ENCODE measurements at places on chromosomes 6 and 20. TPM values are rescaled to one million over a fixed set of nuclear protein-coding genes. Genes with fewer than 3 reads are reported as not detected.

The RFX6 gene
- total RNA-seq, result 1.7 TPM

The FOXP4 gene
- 53.6 TPM for total RNA-seq

The CRISP2 gene
- not detected for total RNA-seq

The CST7 gene
- 1.8 TPM for total RNA-seq

The RAET1G gene
- total RNA-seq, result 0.89 TPM

GRCh38 chr6:137233911-137234863 is 15.0 kb upstream of the IFNGR1 start:
- DNase-seq, result peak; percentile 64

DNA sequence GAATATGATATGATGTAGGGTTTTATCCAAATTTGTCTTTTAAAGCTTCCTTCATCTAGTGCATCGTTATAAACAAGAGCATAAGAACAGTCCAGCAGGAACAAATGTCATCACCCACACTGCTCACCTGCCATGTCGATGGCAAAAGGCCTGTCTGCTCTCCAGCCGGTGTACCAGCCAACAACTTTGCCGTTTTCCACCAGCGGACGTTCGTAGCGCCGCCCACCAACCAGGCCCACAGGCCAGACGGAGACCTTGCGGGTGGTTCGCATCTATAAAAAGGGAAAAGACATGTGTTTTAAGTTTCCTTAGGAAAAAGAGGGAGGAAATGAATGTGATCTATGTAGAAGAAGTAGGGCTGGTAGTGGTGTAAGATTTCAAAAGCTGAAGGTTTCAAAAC is 62.9 kb downstream of the B3GAT2 start:
- no peak for DNase-seq

DNA sequence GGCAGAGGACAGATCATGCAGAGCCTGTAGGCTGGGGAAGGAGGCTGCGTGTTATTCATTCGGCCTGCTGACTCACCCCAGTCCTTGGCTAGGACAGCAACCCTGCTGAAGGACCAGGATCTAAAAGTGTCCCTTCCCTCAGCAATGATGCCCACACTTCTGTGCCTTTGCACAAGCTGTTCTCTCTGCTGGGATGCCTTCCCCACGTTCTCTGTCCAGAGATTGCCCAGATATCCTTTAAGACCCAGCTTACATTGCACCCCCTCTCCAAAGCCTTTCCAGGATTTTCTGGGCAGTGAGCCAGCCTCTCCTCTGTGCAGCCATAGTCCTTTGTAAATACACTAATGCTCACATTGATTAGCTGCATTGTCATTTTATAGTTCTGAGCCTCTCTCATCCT is 99.3 kb upstream of the CHD6 start:
- peak; percentile 71 for DNase-seq

GRCh38 chr6:125700581-125701353 is 48.7 kb upstream of the HEY2 start:
- DNase-seq, result no peak

DNA sequence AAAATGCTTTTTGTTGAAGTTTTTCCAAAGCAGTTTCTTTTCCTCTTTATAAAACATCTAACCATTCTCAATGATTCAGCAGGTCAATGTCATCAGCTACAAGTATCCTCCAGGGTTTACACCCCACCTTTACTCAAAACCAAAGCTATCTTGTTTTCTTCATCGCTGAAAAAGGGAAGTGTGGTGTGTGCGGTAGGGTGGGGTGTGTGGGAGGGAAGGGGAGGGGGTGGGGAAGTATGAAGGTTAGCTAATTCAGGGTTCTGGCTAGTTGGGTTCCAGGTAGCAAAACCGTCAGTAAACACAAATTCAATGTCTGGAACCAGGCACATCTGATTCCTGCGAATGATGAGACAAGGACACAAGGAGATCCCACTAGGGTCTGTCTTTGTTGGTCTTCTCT is 189.6 kb downstream of the GJA10 start:
- no peak for DNase-seq
